Uterus (tissue), 4 donors: ENCODE measurements at places on chromosomes 1 and 21. TPM values are rescaled to one million over a fixed set of nuclear protein-coding genes. Genes with fewer than 3 reads are reported as not detected.
A peak's percentile ranks its signal among the peaks of the same experiment; 100 is the strongest.

CASQ2 gene
- 2.1 TPM for total RNA-seq

CSMD2 gene
- not detected for total RNA-seq

MROH9 gene
- not detected for total RNA-seq

KIAA1614 gene
- 1.0 TPM for total RNA-seq

TSACC gene
- not detected for total RNA-seq

ARMH1 gene
- not detected for total RNA-seq

TFAP2E gene
- not detected for total RNA-seq

CHAF1B gene
- total RNA-seq: 3.0 TPM

GCSAML gene
- total RNA-seq: 0.21 TPM

CYP4B1 gene
- total RNA-seq: 37.6 TPM

DNA sequence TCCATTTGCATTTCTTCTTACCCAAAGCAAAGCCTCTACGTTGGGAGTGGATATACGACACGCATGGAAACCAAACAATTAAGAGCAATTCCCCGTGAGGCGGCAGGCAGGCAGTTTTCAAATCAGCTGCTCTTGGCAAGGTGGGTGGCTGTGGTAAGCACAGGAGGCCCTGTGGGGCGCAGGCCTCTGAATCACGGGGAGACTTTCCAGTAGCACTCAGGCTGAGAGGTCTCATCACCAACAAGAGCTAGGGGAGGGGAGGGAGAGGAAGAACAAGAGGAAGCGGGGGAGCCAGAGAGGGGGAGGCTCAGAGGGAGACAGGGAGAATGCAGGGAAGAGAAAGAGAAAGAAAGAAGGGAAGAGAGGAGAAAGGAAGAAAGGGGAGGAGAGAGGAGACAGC, 56.4 kb downstream of the MT1HL1 start:
- DNase-seq: no peak

DNA sequence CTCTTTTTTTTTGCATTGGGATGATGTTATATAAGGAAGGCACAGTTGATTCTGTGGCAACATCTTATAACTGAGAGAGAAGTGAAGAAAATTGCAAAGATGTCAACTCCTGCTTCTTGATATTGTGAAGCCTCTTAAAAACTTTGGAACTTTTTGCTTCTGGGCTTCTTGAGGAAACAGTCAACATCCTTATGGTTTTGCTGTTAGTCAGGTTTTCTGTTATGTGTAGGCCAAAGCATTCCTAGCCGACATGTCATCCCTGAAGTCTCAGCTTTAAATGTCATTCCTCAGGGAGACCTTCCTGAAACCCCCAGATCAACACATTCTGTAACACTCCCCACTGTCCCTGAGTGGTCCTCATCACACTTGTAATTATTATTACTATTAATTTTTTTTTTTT, 12.6 kb downstream of the FALEC start:
- no peak for DNase-seq

- DNase-seq: peak; percentile 86
Measured at GRCh38 chr1:109776911-109777310, 13.2 kb upstream of the EPS8L3 start.

GRCh38 chr1:59999006-59999405, 72.4 kb upstream of the CYP2J2 start:
- no peak for DNase-seq

- DNase-seq: no peak
Measured at GRCh38 chr1:29670752-29671151, 434.4 kb downstream of the PTPRU start.

GRCh38 chr1:162193815-162194214, 124.3 kb downstream of the NOS1AP start:
- no peak for DNase-seq

DNA sequence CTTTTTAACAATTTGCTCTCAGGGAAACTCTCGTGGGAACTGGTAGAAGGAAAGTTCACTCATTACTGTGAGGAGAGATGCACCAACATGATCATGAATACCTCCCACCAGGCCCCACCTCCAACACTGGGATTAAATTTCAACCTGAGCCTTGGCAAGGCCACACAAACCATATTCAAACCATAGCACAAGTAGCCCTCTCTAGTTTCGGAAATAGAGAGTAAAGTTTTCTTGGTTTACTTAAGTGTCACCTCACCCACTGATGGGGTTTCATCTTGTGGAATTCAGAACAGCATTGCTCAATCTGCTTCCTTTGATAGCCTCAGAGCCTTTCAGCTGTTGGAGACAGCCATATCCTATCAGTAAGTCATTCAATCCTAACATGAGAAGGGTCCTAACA, 25.5 kb upstream of the CCSAP start:
- no peak for DNase-seq

DNA sequence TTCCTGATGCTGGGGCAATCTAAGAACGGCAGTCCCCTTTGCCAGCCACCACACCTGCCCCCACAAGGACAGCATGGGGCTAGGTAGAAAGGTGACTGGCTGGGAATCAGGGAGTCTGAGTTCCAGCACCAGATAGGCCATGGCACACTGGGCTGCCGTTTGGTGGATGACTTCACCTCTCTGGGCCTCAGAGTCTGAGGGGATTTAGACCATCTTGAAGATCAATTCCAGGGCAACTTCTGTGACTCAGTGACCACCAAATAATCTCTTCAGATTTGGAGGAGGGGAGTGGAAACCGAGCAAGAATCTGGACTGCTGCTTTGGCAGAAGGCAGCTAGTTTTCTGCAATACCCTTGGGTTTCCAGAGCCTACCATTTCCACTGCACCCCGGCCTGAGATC, 92.1 kb upstream of the EDN2 start:
- no peak for DNase-seq

GRCh38 chr1:53256511-53257453, 18.5 kb upstream of the MAGOH start:
- DNase-seq: no peak

GRCh38 chr1:43251024-43251423, 18.8 kb upstream of the TMEM125 start:
- no peak for DNase-seq

DNA sequence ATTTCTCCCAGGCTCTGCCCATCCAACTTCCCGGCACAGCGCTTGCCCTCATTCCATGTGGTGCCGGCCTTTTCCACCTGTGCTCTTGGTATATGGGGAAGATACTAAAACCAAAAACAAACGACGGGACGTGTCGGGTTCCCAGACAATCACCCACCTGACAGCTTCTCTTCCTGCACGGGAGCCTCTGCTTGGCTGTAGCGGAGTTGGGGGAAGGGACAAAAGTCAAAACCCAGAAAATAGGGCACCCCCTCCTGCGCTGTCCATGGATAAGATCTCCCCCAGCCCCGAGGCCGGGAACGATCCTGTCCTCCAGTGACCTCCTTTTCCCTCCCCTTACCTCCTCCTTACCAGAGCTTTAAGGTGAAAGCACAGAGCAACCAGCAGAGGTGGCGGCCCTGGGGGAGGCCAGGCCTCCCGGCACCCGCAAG, 640 bp downstream of the JTB start:
- DNase-seq: no peak

DNA sequence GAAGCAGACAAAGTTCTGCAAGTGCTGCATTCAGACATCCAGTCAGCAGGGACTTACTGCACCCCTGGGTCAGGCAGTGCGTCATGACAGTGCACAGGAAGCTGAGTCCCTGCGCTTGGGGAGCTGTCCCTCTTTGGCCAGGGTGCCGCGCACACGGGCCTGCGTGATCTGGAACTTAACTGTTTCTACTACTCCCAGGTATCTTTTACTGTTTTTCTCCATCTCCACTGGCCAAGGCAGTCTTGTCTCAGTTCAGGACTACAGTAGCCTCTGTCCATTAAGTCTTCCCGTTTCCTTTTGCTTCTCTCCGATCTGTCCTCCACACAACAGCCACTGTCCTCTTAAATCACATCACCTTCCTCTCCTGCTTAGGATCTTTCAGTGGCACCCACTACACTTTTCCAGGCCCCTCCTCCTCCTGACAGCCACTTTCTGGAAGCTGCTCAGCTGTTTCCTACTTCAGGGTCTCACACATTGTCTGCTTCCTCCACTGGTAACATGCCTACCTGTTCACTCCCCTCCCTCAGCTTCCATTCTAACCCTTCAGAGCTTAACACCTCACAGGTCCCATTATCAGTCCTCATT, 15.9 kb downstream of the ERRFI1 start:
- no peak for DNase-seq

- DNase-seq: no peak
Measured at GRCh38 chr1:202237052-202237451, 43.5 kb downstream of the LGR6 start.

- no peak for DNase-seq
Measured at GRCh38 chr1:175204330-175204729, 11.8 kb upstream of the KIAA0040 start.

DNA sequence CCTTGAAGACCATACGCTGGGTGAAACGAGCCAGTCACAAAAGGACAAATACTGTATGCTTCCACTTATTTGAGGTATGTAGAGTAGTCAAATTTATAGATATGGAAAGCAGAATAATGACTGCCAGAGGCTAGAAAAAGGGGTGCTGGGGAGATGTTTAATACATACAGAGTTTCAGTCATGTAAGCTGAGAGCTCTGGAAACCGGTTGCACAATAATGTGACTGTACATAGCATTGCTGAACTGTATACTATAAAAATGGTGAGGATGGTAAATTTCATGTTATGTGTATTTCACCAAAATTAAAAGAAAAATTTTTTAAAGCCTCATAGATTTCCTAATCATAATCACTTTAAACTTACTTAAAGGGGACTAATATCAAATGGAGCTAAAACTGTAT, 110.8 kb downstream of the ZZZ3 start:
- no peak for DNase-seq

- DNase-seq: no peak
Measured at GRCh38 chr1:56773341-56774066, 45.7 kb downstream of the FYB2 start.

GRCh38 chr1:28441674-28442073, 64.2 kb upstream of the RCC1 start:
- no peak for DNase-seq

DNA sequence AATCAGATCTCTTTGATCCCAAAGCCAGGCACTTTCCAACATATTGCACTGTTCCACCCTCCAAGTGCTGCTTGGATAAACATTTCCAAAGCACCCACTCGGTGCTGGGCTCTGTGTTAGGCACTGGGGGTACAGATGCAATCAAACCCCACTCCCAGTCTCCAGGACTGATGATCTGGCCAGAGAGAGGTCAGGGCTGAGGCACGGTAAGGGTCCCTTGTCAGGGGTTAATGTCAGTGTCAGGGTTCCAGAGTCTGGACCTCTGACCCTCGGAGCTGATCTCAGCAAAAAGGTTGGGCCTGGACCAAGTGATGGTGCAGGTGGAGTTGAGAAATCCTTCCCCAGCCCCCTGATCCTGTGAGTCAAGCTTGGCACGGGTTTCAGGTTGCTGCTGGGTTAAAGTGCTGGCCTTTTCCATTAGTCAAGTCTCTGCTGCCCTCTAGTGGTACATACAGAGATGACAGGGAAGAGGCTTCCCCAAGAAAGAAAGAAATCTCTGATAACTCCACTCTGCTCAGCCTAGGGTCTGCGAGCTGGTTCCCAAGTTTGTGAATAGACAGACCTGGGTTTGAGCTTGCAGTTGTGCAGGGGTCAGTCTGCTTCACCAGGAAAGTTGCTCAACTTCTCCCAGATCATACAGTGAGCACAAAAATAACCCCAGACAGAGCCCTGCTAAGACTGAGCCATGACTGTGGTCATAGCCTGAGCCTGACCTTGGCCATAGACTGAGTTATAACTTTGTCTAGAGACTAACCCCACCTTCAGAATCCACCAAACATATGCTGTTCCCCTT, 74.6 kb downstream of the DMRTA2 start:
- peak; percentile 22 for DNase-seq

GRCh38 chr1:198267056-198267455, 110.3 kb downstream of the NEK7 start:
- DNase-seq: no peak

DNA sequence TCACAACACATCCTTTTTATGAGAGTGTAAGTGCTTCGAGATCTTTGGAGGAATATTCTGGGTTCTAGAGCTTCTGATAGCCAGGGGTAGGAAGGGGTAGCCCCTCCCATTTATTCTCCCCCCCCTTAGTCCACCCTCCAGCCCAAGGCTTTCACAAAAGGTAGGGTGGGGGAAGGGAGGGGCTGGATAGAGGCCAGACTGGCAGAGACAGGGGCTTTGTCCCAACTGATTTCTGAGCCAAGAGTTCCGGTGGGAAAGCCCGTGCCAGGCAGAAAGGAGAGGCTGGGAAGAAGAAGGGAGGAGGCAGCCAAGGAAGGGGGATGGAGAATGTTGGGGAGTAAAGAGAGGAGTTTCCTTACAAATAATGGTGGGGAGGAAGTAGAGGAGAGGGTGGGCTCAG, 3.1 kb downstream of the BCAN start:
- DNase-seq: no peak

- no peak for DNase-seq
Measured at GRCh38 chr21:28063241-28064216, 929.1 kb downstream of the LTN1 start.

GRCh38 chr1:101905283-101905835, 91.4 kb downstream of the OLFM3 start:
- no peak for DNase-seq

DNA sequence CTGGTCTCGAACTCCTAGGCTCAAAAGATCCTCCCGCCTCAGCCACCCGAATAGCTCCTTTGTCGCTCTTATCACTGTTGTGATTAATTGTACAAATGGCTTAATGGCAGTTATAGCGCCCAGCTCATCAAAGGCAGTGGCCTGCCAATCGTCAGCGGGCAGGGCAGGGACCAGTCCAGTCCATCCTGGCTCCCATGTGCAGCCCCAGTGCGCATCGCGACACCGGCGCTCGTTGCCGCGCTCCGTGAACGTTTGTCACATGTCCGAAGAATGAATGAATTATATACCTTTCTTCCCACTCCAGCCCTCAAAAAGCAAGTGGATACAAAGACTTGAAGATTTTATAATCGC, 18.4 kb downstream of the MTX1 start:
- peak; percentile 45 for DNase-seq

DNA sequence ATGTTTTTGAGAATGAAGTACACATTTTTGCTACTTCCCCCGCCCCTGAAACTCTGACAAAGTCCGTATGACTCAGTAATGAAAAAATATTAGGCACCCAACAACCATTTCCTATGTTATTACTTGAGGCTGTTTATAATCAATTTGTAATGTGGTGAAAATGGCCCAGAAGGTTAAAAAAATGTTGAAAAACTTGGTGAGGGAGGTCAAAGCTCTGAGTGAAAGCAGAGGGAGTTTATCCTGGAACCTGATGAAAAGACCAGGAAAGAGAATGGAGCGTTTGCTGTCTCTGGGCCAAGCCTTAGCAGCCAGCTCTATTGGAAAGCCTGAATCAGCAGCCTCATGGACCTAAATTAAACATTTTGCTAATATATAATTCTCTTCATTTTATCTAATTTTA, 367.7 kb upstream of the NEGR1 start:
- DNase-seq: no peak

- no peak for DNase-seq
Measured at GRCh38 chr1:173249349-173249748, 42.2 kb upstream of the TNFSF4 start.

GRCh38 chr1:1243266-1243660, 3.3 kb downstream of the C1QTNF12 start:
- DNase-seq: no peak
